Dermis blood vessel endothelial cell (primary cell): ENCODE measurements at places on chromosomes 11 and 22.

GRCh38 chr11:107041088-107041444 is 22.8 kb upstream of the GUCY1A2 start:
- no peak for DNase-seq

- no peak for DNase-seq
Observed at GRCh38 chr11:44589301-44589700, 23.8 kb downstream of the CD82 start.

- DNase-seq = no peak
Observed at GRCh38 chr22:27612115-27612514, 189.4 kb downstream of the MN1 start.

GRCh38 chr11:12526789-12527188 is 147.4 kb upstream of the TEAD1 start:
- DNase-seq = peak; percentile 44

DNA sequence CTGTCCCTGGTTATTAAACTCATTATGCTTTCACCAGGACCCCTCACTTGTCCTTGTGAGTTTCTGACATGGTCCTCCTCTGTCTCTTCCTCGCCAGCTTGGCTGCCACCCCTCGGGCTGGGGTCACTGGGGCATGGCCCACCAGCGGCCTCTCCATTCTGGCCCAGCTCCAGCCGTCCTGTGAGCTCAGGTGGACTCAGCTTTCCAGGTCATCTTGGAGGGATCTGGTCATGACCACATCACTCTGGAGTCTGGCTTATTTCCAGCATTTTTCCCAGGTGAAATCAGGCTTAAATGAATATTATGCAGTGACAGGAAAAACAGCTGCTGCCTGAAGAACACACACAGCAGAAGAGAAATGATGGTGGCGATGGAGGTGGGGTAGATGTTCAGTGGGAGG is 224.5 kb downstream of the ADAMTS15 start:
- DNase-seq = no peak

GRCh38 chr11:64125676-64126075 is 40.2 kb downstream of the MACROD1 start:
- no peak for DNase-seq

- peak; percentile 74 for DNase-seq
Observed at GRCh38 chr22:42473484-42474193, 41.4 kb upstream of the NFAM1 start.

- no peak for DNase-seq
Observed at GRCh38 chr11:15993345-15993744, 363.0 kb downstream of the SOX6 start.

DNA sequence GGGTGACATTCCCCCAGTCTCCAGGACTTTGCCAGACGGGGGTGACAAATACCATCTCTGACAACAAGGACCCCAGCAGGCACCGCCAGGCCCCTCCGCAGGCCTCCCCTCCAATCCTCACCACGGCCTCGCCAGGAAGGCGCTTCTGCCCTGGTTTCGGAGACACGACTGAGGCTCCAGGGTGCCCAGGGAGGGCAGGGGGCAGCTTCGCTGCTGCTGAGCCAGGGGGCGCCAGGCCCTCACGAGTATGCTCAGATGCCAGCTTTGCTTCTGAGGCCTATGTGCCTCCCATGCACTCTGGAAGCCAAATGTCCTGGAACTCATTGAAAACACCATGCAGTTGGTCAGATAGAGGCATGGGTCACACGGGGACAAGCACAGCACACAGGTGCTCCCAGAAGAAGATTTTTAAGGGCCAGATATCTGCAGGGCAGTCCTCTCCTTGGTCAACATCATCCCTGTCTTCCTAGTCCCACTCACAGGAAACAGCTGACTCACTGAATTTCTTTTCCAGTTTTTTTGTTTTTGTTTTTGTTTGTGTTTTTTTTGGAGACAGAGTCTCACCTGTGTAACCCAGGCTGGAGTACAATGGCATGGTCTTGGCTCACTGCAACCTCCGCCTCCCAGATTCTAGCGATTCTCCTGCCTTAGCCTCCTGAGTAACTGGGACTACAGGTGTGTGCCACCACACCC is 19.9 kb downstream of the BID start:
- no peak for DNase-seq

GRCh38 chr22:41822317-41823057 is 10.4 kb upstream of the SREBF2 start:
- DNase-seq = peak; percentile 74

- DNase-seq = peak; percentile 82
Observed at GRCh38 chr11:11391796-11392463, 38.9 kb upstream of the CSNK2A3 start.

DNA sequence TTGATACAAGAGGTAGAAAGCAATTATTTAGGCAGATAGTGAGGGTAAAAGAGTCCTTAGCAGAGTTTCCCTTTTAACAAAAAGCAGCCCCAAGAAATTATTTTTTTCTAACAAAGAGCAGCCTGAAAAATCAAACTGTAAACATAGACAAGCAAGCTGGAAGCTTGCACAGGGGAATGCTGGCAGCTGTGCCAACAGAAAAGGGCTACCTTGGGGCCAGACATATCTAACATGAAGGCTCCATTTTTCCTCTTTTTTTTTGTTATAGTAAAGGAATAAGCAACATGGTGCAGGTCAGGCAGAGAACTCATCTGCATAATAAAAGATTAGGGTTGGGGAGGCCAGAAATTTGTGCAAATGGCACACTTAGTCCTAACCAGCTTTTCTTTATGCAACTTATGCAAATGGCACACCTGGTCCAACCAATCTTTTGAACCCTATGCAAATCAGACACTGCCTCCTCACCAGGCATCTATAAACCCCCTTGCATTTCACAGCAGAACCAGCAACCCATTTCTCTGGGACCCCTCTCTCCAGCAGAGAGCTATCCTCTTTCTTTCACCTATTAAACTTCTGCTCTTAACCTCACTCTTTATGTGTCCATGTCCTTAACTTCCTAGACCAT is 41.8 kb downstream of the PDGFD start:
- no peak for DNase-seq

DNA sequence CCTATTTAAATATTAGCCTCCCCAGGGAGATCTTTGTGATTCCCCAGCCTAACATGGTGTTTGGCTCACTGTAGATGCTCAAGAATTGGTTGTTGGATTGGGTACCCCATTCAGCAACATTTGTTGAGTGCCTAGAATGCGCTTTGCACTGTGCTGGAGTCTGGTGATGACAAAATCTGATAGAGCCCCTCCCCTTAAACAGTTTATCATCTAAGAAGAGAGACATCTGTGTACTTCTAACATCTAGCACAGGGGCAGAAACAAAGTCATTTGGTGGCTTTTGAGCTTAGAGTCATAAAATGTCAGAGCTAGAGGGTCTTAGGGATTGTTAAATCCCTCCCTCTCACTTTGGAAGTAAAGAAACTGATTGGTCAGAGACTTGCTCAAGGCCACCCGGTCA is 73.0 kb downstream of the UBASH3B start:
- no peak for DNase-seq

DNA sequence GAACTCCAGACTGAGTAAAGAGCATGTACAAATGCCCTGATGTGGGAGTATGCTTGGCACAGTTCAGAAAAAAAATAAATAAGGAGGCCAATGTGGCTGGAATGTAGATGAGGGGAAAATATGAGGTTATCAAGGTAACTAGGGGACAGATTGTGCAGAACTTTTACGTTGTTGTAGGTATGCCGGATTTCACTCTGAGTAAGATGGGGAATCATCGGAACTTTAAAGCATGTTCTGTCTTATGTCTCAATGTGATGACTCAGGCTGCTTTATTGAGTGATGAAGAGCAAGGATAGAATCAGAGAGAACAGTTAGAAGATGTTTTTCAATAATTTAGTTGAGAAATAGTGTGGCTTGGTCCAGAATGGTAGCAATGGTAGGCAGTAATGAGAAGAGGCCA is 130.4 kb downstream of the C11orf87 start:
- no peak for DNase-seq

- DNase-seq = peak; percentile 81
Observed at GRCh38 chr22:37259540-37260029, 15.5 kb upstream of the RAC2 start.

GRCh38 chr22:43731988-43732387 is 80.1 kb downstream of the EFCAB6 start:
- peak; percentile 26 for DNase-seq

DNA sequence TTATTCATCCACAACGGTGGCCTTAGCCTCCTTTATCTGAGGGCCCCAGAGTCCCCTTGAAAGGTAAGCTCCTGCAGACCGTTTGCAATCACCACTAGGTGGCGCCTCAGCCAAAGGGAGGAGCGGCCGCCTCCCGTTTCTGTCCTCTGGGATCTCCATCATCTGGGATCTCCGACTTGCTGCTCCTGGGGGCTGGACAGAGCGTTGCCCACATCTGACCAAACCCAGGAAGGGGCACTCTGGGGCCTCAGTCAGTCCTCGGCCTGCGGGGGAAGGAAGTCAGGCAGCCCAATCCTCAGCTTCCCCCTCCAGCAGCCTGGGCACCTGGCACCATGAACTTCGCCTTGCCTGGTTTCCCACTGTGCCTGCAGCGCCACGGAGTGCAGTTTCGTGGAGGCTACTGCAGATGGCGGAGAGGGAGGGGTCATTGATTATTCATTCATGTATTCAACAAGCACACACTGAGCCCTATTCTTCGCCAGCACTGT is 23.5 kb downstream of the TP53I11 start:
- peak; percentile 85 for DNase-seq

DNA sequence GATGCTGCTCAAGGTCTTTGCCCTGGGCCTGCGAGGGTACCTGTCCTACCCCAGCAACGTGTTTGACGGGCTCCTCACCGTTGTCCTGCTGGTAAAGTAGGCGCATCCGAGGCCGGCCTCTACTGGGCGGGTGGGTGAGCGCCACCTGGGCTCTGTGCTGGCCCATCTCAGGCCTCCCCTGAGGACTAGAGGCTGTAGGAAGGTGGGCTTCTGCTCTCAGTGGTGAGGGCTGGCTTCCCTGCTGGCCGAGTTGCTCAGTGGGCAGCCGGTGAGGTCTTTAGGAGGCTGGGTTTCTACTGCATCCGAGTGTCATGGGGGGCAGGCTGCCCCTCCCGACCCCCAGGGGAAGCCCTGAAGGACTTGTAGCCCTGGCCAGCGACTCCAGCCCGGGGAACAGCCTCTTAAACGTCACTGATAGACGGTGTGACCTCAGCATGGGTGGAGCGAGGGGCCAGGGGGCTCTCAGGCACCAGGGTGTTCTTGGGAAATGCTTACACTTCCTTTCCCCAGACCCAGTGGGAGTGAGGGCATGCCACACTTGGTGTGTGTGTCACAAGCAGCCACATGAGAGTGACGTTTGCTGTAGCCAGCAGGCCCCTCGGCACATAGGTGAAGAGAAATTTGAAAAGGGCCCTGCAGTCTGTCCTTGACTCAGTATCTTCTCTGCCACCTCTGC is 30.3 kb downstream of the TPCN2 start:
- no peak for DNase-seq

DNA sequence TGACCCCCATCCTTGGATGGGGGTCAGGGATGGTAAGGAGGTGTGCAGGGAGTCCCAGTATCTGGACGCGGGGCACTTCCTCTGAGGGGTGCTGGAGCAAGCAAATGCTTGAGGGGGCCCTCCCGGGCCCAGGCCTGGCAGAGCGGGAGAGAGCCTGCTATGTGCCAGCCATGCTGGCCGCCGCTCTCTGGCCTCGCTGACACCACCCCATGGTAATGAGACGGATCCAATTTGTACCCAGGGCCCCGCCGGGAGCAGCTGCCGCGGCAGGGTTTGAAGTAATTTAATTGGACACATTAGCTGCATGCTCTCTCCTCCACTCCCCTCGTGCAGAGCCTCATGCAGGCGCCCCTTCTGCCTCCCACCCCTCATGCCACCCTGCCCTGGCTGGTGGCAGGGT is 6.3 kb downstream of the SYT7 start:
- DNase-seq = no peak

GRCh38 chr22:18056161-18056666 is 21.6 kb upstream of the PEX26 start:
- DNase-seq = peak; percentile 54

DNA sequence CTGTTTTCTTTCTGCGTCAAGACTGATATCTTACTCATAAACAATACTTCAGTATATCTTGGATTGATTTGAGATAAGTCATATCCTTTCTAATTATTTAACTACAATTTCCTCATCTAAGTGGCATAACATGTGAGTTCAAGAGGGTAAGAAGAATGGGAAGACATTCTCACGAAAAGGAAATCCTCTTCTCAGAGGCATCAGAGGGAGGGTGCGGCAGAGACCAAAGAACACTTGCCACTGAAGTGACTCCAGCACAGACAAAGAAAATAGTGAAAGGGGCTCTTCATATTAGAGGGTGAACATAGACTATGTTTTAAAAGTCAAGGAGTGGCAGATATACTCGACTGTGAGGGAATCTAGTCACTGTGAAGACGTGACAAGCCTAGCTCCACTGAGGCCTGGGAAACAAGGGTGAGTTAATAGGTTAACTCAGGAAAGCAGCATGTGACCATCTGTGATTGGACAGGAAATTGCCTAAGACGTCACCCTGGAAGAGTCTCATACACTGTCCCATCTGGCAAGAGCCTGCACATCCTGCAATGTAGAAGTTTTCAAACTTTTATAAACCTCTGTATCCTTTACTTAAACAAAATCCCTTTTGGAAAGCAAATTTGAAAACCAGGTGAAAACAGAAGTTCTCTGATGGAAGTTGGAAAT is 1.9 kb upstream of the MMP1 start:
- DNase-seq = peak; percentile 97

GRCh38 chr11:122897606-122898210 is 15.1 kb downstream of the JHY start:
- peak; percentile 56 for DNase-seq

DNA sequence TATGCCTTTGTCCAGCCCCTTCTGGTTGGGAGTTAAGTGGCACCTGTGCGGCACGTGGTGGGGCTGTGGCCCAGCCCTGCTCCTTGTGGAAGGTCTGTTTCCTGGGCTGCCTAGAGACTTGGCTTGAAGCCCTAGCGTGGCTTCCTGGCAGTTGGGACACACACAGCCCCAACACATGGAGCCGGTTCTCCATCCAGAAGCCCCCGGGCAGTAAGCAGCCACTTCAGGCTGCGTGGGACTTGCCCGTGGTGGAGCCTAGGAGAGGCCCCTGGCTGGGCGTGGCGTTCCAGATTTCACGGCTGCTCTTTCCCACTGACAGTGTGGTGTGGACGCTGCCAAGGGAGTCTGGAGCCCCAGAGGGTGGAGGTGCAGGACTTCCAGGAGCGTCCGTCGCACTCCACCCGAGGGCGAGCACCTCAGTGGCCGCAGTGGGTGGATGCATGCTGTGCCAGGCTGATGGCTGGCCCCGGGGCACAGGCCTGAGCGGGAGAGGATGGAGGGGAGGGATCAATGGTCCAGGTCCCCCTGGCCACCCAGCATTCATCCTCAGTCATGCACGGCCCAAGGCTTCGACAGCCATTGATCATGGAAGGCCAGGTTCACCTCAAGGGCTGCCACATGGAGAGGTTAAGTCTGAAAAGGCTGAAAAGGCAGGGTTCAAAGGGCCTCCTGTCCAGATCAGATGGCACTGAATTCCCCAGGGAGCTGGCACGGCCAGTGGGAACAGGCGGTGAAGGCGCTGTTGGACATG is 9.3 kb downstream of the CCND1 start:
- no peak for DNase-seq

- DNase-seq = no peak
Observed at GRCh38 chr22:41808400-41808799, 7.9 kb downstream of the CCDC134 start.

DNA sequence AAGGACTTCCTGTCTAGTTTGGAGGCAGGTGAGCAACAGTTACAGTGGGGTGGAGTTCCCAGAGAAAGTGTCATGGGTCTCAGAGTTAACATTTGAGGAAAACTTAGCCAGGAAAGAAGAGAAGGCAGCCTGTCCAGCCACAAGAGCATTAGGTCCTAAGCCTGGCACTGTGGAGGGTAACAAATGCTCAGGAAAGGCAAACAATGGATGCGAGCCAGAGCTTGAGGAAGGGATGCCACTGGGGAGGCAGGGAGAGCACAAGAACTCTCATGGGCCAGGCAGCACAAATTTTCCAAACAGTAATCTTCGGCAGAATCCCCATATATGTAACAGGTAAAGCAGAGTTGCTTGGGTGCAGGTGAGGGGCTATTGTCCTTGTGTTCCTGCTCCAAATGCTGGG is 8.0 kb upstream of the SERPIND1 start:
- DNase-seq = no peak
